ENCODE measurements at places on chromosomes 16 and 17.

DNA sequence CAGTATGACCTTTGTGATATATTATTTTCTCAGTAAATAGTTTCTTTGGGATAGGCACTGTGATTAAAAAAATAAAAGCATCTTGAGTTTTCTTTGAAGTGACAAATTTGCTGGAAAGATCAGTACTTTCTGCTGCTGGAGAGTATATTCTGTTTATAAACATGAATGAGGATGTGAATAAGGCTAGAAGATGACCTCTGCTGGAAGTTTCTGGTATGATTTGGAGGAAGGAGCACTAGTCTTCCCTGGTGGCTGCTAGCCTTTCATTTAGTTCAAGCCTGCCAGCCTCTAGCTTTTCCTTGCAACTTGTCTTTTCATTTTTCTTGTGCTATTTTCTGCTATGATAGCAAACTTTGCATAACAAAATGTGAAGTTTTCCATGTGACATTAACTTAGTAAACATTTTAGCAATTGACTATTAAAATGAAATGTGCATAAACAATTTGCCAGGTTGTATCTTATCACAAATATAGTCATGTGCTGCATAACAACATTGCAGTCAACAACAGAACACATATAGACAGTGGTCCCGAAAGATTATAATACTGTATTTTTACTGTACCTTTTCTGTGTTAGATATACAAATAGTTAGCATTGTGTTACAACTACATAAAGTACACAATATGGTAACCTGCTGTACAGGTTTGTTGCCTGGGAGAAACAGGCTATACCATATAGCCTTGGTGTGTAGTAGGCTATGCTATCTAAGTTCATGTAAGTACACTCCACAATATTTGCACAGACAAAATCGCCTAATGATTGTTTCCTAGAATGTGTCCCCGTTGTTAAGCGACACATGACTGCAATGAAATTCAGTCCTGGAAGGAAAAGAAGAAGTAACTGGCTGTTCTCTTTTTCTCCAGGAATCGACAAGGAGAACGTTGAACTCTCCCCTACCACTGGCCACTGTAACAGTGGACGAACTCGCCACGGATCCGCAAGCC, 18.1 kb upstream of the RAB11FIP4 start:
- DNase-seq = no peak

DNA sequence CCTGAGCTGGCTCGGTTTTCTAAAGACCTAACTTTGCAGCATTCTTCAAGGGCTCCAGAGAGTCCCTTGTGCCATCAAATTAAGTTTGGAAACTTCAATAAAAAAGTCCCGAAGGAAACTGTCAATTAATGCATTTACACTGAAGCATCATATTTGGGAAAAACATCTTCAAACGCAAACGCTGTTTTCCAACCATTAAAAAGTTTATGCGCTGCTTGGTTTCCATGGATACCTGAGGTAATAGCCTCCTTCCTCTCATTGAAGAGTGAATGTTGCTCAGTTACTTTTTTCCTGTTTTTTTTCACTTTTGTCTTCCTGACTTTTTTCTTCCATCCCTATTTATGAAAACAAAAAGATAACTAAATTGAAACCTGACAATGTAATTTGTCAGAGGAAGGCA, 399.1 kb downstream of the MAF start:
- DNase-seq = no peak

- DNase-seq = no peak
Observed at GRCh38 chr16:86285938-86286921, 224.1 kb upstream of the FOXF1 start.

- DNase-seq = no peak
Observed at GRCh38 chr17:59504821-59505220, 60.6 kb upstream of the DHX40 start.

DNA sequence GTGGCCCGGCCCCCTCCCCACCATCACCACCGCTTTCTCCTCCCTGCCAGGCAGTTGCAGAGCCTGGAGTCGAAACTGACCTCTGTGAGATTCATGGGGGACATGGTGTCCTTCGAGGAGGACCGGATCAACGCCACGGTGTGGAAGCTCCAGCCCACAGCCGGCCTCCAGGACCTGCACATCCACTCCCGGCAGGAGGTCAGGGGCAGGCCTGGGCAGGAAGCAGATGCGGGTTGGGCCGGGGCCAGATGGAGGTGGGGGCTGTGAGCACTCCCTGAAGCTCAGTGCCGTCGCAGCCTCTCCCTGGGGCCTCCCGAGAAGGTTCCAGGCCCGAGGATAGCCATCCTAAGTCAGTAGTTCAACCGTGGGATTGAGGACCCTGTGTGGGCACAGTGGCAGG, 14.2 kb upstream of the ADGRG3 start:
- DNase-seq = no peak

GRCh38 chr16:15606518-15607220, 36.3 kb downstream of the MARF1 start:
- DNase-seq = no peak

DNA sequence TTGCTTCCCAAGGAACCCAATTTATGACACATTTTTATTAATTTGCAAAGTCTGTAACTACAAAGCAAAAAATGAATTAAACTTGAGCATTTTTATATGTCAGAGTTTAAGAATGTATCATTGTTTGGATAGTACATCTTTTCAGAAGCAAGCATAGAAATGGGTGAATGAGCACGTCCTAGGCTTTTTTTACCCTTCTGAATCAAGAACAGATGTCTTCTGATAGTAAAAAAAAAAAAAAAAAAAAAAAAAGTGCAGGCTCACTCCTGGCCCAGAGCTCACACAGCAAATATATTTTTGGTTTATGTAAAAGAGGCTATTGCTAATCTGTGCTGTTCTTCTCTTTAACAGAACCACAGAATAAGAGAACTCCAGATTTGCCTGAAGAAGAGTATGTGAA, 6.3 kb downstream of the TERF2IP start:
- no peak for DNase-seq

DNA sequence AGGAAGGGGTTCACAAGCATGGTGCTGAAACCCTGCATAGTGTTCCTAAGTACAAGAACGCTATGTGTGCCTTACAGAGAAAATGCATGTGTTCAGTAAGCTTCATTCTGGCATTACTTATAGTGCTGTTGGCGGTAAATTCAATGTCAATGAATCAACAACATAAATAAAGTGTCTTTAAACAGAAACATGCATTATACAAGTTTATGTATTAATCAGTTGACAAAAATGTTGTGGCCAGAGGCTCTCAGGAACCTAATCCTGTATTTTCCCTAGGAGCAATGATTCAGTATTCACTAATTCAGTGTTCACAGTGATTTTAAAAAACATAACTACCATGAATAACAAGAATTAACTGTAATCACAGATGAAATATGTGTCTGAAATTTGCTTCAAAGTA, 47.1 kb upstream of the MYOCD start:
- no peak for DNase-seq

GRCh38 chr17:31527606-31528005, 136.1 kb downstream of the RAB11FIP4 start:
- no peak for DNase-seq

DNA sequence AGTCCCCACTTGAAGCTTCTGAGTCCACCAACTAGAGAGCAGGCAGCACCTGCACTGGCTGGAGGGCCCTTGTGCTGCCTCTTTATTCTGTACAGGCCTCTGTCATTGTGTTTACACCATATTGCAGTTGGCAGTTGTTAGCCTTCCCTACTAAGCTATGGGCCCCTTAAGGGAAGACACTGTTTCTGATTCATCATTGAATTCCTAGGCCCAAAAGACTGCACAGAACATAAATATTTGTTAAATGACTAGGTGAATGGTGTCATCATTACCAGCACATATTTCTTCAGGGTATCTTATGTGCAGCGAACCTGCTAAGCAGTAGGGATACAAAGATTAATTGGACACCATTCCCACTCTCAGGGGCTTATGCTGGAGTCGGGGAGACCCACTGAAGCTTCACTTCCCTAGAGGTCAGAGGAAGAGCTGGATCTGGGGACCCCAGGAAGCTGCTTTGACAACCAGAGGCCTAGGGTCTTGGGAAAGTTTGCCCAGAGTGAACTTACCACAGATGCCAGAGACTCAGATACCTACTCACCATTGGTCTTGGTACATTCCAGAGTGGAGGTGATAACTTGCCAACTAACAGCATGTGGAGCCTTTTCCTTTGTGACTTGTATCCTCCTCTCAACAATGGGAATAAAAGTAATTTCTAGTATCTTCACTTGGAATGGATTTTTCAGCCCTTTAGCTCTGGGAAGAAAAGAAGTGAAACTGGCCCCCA, 28.7 kb upstream of the DDX52 start:
- DNase-seq = no peak

DNA sequence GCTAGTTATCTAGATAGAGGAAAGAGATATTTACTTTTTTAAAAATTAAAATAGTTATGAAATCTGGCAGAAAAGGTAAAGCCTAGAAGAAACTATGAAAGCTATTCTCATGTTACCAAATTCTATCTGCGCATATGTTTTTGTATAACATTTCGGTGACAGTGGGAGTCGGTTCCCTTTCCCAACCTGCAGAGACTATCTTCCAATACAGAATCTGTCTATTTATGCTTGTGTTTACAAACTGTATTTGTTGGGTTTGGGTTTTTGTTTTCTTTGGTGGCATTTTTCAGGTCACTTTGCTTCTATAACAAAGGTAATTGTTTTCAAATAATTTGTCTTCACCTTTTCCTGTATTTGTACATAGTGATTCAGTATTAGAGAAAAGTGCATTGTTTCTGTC, 69.8 kb downstream of the YPEL2 start:
- DNase-seq = no peak

- DNase-seq = no peak
Observed at GRCh38 chr16:75251280-75252048, at the start of gene BCAR1. Gene BCAR1, minus strand, starts transcription at chr16:75251624. Its CDS starts 142 bp downstream, at chr16:75251482.

All from stimulated activated CD4-positive, alpha-beta T cell treated with anti-CD3 and anti-CD28 coated beads, Interleukin-1b, Interleukin-23, amount 100 ng/mL, for 4 hours (primary cell).